ENCODE measurements at places on chromosomes 1 and 21.
A peak's percentile ranks its signal among the peaks of the same experiment; 100 is the strongest.

- peak; percentile 91 for DNase-seq
These were observed 536 bp downstream of the HSF2BP start for GRCh38 chr21:43658769-43659135.

DNA sequence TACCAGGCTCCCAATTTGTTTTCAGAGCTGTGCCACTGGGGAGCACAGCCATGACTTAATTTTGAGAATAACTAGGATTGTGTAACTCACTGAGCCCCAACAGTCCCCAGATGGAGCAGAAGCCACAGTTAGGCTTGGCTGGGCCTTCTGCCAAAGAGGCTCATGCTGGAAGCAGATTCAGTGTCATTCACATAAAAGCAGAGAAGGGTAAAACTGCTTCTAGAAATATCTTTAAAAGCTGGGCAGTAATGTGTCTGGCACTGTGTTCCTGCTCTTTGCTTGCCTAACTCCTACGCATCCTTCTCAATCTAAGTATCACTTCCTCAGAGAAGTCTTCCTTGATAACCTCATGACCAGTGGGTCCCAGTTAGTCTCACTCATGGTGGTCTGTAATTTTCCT, 20.3 kb downstream of the STK40 start:
- DNase-seq, result peak; percentile 21

GRCh38 chr1:109564194-109564878, 15.9 kb downstream of the GNAI3 start:
- DNase-seq, result no peak

- DNase-seq, result no peak
These were observed 132.8 kb downstream of the PGBD5 start for GRCh38 chr1:230293390-230293700.

DNA sequence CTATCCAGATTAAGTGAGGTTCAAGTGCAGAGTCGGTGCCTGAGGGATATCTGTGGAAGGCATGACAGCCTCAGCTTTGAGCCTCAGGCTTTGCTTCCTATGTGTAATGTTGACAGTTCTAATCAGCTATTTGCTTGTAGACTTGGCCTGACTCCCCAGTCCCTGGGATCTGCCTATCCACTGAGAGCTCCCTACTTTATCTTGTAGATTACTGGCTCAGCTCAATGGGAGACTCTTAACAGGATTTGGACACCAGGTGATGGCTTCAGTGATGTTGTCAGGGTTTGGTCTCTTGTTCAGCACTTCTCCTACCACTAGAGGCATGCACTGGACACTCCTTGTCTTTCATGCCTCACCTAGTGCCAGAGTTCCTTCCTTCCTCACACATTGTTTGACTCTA, 126.6 kb upstream of the BEND5 start:
- DNase-seq, result peak; percentile 64

GRCh38 chr1:206664740-206665139, 20.0 kb upstream of the MAPKAPK2 start:
- no peak for DNase-seq

DNA sequence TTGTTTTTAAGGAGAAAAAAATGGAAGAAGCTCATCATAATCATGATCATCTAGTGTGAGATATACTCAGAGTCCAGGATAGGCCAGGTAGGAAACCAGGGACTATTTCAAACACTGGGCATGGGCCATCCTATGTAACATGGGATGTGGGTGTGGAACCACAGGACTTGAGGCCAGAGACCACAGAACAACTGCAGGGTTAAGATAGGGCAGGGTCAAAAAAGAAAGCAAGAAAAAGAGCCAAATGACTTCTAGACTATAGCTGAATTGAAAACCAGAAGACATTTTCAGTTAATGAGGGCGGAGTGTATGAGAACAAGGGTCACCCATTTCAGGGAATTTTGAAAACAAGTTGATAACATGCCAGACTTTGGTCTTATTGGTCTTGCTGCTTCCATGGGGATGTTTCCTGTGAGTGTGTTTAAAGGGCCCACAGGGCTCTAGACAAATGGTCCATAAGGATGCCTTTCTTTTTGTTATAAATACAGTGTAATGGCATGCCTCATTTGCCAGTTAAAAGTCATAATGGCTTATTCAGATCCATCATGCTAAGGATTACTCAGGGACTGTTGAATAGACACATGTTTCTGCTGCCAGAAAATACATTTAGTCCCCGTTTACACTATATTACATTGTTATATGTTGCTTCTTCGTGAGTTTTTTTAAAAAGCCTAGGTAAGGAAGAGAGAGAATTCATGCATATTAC, 182.0 kb upstream of the C21orf91 start:
- DNase-seq, result no peak

DNA sequence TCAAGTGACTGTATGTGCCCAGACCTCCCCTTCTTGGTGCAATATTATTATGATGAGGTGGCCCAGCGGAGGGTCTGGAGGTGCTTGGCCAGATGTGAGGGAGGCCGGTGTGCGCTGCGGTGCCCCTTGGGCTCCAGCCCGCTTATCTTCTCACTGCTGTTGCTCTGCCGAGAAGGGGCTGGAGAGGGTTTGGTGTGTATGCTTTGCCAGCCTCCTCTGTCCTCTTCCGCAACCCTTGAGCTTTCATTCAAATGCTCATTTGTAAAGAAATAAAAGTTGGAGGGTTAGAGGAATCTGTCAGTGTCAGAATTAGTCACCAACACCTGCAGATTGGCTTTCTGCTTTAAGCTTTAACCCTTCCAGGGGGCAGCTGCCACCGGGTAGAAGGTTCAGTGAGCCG, 19.7 kb downstream of the RNF220 start:
- DNase-seq, result peak; percentile 37

DNA sequence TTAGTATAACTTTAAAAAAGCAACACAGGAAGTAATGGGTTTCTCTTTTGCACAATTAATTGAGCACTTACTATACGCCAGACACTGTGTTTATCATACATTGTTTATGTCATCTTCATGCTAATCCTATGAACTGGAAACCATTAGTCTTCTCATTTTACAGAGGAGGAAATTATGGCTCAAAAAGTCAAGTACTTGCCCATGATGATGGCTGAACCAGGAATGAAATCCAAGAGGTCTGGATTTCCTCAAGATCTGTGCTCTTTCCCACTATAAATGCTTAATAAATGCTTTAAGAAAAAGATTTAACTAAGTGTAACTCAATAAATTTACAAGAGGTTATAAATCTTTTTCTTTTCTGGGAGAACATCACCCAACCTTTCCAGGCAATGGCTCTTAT, 303.7 kb upstream of the RRP15 start:
- DNase-seq, result no peak

- DNase-seq, result no peak
These were observed 36.3 kb downstream of the DHCR24 start for GRCh38 chr1:54850737-54851136.

GRCh38 chr1:101960142-101960541, 36.6 kb downstream of the OLFM3 start:
- peak; percentile 31 for DNase-seq

DNA sequence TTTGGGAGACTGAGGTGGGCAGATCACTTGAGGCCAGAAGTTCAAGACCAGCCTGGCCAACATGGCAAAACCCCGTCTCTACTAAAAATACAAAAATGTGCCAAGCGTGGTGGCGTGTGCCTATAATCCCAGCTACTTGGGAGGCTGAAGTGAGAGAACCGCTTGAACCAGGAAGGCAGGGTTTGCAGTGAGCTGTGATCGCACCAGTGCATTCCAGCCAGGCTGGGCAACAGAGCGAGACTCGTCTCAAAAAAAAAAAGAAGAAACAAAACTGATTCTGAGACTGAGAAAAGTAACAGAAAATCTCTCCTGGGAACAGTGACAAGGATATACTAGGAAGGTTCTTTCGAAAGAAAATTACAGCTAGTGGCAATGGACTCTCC, 20.9 kb downstream of the USP48 start:
- DNase-seq, result no peak

DNA sequence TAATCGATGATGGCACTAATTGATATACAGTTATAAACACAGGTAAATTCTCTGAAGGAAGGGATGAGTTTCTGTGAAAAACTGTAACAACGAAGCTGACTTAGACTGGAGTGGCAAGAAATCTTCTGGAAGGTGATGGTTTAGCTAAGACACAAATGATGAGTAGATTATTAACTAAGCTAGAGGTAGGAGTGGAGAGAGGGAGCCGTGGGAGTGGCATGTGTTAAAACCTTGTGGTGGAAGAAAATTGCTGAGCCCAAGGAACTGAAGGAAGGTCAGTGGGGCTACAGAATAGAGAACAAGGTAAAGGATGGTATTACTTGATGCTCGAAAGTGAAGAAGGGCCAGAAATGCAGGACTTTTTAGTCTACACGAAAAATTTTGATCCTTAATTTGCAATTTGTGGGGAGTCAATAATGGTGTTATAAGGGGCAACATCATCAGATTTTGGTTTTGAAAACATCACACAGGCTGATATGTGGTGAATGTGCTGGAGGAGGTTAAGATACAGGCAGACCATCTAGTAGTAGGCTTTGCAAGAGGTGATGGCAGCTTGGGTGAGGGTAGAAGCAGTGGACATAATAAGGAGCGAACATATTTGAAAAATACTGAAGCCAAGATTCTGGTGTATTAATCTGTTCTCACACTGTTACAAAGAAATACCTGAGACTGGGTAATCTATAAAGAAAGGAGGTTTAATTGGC, 93.8 kb downstream of the S1PR1 start:
- no peak for DNase-seq

DNA sequence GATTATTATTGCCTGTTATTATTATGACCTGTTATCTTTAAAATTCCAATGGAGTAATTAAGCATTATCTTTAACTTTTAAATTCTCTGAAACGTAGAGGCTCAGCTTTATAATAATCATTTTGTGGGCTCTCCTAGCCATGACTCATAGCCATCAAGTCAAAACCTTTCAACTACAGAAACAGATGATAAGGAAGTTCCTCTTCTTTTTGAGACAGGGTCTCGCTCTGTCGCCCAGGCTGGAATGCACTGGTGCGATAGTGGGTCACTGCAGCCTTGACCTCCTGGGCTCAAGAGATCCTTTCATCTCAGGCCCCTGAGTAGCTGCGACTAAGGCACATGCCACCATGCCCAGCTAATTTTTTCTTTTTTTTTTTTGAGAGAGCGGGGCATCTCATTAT, 43.5 kb downstream of the CHML start:
- no peak for DNase-seq

DNA sequence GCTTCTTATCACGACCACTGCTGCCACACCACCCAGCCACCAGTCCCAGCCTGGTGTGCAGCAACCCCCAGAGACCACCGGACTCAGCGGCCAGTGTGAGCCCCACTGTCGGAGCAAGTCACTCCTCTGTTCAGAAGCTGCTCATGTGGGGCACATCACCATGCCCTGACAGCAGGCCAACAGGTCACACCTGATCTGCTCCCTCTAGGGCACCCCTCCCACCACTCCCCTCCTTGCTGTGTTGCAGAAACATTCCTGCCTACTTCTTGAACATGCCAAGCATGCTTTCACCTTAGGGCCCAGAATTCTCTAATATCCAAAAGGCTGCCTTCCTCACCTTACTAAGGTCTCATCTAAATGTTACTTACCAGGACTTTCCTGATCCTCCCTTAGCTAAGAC, 146.5 kb downstream of the SLC45A1 start:
- no peak for DNase-seq

DNA sequence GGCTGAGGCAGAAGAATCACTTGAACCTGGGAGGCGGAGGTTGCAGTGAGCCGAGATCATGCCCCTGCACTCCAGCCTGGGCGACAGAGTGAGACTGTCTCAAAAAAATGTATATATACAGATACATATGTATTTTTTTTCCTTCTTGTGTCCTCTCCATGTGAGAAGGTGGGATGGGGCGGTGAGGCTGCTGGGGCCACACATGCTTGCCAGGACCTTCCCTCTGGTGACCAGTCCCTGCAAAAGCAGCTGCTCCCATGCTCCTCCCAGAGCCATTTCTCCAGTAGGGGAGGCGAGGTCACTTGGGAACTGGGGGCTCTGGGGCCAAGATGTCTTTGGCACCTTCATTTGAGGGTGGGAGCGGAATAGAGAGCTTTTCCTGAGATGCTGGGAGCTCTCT, 74.9 kb downstream of the PIK3CD start:
- no peak for DNase-seq

DNA sequence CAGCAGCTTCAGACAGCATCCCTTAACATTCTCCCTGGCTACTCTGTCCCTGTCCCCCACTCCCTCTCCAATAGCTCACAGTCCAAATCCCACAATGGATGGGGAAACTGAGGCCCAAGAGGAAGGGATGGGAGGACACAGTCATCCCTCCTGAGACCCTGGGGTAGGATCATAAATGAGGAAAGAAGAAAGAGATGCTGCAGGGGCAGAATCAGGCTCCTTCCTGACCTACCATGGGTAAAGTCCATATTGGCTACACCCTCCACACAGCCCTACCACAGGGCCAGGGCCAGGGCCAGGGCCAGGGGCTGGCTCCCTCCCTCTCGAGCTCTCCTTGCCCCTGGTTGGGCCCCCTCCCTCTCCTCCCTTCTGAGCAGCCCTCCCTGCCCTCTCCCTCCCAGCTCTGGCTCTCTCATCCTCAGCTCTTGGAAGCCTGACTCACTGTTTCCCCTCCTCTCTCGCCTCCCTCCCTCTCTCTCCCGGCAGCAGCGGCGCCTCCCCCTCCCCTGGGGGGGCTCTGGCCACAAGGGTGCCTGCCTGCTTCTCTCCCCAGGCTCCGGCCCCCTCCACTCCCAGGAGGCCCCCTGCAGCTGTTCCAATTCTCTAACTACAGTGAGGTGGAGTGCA, 4.9 kb downstream of the AHDC1 start:
- peak; percentile 84 for DNase-seq

DNA sequence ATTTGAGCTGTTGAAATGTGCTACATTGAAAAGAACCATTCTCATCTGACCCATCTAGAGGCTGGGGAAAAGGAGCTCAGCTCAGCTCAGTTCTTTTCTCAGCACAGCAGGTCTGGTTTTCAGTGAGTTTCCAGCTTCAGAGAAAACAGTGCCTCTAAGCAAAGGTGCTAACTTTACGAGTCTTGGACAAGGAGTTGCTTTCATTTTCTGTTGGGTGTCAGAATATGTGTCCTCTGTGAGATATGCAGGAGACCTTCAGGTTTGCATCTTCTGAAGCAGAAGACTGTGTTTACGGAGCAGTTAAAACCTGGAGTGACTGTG, 321.3 kb upstream of the USP24 start:
- DNase-seq, result no peak

DNA sequence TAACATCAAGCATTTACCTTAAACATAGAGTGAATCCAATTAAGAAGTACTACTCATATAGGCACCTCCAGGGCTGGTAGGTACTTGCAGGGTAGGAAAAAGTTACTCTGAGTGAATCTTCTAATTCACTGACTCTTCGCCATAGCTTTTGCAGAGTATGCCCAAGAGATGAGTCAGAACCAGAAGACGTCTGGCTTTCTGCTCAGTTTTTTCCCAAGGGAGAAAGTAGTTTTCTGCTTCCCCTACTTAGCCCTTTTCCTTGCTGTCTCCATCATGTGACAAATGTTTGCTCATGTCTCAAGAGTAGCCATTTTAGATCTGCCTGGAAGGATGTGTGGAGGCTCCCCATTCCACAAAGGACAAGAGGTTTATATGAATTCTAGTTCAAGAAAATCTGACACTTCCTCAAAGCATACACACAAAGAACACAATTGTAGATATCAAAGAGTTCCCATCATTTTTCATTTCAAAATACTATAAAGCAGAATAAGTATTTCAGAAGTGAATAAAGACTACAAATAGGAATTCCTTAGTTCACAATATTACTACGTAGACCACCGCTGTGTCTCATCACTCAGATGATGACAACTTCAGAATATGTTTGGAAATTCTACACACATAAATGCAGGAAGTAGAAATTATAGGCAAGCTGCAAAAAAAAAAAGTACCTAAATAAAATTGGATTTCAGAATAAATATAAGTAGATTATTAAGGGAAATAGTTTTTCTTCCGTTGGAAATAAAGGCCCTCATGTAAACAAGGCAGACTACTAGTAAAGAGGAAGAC, 98.5 kb downstream of the ASH1L start:
- DNase-seq, result no peak

- no peak for DNase-seq
These were observed 370.1 kb upstream of the NR5A2 start for GRCh38 chr1:199657449-199657848.

All from NCI-H82 (cell line).